Left lung (tissue), 14 donors: ENCODE measurements at places on chromosomes 2 and 18. TPM values are rescaled to one million over a fixed set of nuclear protein-coding genes. Genes with fewer than 3 reads are reported as not detected.

The IL1RL2 gene
- 2.5 TPM for total RNA-seq

The RSAD2 gene
- total RNA-seq: 23.1 TPM

The EIPR1 gene
- total RNA-seq: 18.2 TPM

The REG1A gene
- not detected for total RNA-seq

The CARF gene
- 5.9 TPM for total RNA-seq
